ENCODE measurements at places on chromosomes 3 and 15.

GRCh38 chr15:40155270-40155910 is 5.5 kb upstream of the BUB1B start:
- peak; percentile 68 for DNase-seq

DNA sequence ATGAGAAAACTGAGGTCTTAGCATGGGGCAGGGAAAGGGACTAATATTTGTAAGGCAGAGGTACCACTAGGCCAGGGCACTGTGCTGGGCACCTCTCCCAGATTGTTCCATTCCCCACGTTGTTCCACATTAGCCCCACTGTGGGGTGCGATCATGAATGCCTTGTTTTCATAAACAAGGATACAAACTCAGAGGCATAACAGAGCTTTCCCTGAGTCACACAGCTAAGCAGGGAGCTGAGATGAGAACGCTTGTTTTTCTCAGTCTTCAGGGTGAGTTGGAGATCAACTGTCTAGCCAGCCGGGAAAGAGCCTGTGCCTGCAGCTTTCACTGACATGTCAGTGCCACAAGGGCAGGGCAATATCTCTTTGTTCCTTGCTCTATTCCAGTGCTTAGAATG is 47.9 kb upstream of the ITGA11 start:
- DNase-seq, result no peak

- DNase-seq, result no peak
Observed at GRCh38 chr3:102451543-102451942, 16.7 kb downstream of the ZPLD1 start.

DNA sequence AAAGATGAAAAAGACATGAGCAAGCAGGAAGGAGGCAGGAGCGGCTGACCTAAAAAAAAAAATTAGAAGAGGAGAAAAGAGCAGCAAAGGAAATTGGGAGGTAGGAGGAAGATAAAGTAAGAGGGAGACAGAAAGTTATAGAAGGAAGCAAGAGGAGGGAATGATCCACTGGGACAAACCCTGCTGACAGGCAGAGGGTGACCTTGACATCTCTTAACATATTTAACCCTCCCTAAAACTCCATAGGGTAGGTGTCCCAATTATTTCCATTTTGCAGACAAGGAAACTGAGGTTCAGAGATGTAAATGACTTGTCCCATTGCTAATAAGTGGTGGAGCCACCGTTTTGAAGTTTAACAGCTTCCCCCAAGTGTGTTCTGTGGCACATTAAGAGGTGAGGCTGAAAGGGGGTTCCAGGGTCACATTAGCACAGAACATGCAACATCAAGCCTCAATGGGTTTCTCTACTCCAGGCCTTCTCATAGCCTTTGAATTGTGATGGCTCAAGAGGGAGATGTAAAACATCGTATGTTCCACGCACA is 37.4 kb upstream of the PRICKLE2 start:
- DNase-seq, result no peak

GRCh38 chr15:38975282-38975990 is 410.8 kb upstream of the RASGRP1 start:
- DNase-seq, result no peak

DNA sequence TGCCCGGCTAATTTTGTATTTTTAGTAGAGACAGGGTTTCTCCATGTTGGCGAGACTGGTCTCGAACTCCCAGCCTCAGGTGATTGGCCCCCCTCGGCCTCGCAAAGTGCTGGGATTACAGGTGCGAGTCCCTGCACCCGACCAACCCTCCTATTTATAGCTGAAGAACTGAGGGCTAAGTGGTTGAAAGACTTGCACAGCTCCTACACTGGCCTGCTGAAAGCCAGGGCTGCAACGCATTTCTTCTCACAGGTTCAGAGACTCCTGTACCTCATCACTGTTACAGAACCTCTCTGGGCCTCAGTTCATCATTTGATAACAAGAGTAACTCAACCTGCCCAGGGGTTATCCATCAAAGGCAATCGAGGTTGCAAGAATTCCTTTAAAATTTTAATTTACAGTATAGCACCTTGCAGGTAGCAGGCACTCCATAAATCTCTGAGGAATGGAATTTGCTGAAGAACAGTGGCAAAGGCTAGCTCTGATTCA is 626.5 kb upstream of the TBL1XR1 start:
- no peak for DNase-seq

GRCh38 chr3:191963182-191963581 is 502.2 kb downstream of the PYDC2 start:
- peak; percentile 9 for DNase-seq

GRCh38 chr3:114519415-114519814 is 225.6 kb downstream of the TIGIT start:
- no peak for DNase-seq

DNA sequence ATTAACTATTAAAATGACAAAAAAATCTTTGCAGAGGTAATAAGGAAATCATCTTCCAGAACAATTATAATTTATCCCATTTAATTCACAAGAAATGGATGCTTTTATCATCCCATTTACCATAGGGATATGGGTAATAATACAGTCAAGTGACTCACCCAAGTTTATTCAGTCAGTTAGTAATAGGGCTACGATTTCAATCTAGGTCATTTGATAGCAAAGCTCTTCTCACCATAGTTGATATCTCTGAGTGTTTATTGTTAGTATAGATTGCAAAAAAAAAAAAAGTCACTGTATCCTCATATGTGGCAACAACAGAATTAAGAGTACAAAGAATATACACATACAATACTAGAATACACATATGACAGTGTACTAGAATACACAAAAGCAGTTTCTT is 797.1 kb downstream of the ROBO1 start:
- no peak for DNase-seq

DNA sequence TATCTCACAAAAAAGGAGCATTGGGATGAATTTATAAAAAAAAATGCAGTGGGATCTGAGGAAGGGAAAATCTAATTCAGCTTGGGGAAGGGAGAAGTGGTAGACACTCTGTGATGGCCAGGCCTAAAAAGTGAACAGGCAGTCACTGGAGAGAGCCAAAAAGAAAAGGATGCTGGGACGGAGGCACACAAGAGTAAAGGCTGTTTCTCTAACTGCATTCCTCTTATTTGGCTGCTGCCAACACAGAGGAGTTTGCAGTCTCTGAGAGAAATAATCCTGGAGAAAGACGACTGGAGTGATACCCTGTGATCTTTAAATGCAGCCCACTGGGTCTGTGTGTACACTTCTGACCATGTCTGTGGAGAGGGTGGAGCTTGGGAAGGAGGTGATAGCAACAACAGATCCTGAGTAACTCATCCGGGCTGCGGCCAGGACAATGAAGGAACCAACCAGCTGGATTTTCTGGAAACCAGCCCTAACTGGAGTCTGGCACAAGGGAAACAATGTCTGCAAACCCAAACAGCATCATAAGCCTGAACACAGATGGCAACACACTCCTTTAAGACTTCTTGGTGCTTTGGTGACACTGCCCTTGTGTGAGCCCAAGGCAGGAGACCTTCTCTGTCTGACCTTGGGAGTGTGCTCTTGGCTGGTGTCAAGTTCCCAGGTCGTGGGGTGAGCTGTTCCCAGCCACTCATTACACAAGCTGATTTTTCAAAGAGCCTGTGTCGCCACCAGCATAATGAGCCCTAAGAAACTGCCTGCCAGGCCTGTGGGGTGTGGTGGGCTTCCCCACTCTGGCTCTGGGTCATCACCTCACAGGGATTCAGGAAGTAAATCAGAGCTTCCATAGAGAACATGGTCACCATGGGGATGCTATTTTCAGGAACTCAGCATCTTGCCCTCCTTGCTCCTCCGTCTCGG is 8.0 kb downstream of the FYCO1 start:
- no peak for DNase-seq

DNA sequence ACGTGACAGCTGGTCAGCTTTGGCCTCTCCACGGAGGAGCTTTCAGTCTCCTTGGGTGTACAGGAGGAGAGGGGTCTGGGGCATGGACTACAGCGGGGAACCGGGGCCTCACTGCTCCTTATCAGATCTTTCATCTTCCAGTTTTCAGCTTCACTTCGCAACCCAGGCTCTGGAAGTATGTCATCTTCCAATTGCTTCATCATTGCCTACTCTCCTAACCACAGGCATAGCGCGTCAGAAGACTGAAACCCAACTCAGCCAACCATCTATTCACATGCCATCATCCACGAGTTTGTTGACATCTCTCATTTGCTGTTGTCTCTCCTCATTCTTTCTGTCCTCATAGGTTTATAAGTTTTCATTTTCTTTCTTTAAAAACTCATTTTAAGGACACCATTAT is 119.5 kb downstream of the MYLK start:
- no peak for DNase-seq

DNA sequence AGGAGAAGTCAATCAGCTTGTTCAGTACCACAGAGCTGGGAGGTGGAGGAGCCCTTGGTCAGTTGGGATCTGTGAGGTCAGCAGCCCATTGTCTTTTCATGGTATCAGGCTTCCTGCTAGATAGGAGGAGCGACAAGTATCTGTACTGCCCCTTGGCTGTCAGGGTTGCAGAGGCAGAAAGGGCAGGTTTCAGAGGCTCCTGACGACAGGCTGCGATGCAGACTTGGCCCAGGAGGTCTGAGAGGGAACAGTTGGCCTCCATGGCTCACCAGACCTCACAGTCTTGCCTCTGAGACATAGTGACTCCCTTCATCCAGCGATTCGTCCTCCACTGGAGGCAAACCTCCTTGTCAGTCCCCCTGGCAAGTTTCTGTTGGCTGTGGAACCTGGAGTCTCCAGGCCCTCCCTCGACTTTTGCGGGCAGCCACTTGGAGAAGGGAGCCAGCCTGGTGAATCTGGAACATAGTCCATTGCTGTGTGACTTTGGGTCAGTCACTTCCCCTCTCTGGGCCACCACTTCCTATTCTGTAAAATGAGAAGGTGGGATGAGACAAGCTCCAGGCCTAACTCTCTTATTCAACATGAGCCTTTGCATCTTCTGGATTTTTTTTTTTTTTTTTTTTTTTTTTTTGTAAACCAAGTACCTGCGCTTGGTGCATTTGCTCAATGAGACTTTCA is 177.9 kb upstream of the TLE3 start:
- no peak for DNase-seq

DNA sequence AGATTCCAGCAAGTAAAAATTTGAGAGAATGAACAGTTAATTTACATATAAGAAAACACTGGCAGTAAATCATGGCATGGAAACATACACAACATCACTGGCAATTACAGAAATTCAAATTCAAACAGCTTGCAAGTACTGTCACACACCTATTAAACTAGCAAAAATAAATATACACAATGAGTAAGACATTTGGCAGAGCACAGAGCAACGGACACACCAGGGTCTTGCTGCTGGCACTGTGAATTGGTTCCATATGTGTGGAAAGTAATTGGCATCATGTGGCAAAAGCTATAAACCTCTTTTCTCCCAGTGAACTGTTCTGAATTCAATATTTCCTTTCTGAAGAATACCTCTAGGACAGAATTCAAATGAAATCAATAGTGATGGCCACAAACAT is 78.3 kb downstream of the LRRK1 start:
- DNase-seq, result no peak

DNA sequence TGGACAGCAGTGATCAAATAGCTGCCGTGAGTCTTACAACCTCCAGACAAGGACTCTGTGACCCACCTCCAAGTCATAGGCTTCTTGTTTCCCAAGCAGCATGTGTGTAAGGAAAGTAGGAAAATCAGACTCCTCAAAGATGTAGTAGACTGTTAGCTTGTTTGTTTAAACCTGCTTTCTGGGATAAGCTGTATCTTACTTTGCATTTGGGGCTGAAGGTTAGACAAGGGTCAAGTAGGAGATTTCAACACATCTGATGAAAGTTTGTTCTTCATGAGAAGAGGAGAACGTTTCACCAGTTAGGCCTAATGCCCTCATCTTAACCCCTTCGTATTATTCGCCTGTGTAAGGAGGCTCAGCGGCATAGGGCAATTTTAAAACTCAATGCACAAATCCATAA is 756.4 kb upstream of the NR2F2 start:
- DNase-seq, result no peak

GRCh38 chr3:26202169-26202568 is 412.3 kb downstream of the OXSM start:
- no peak for DNase-seq

Data from COR-L47 (cell line).